ENCODE measurements at places on chromosomes 1 and 21.

- DNase-seq: no peak
Measured at GRCh38 chr1:153663211-153663610, 4.7 kb downstream of the SNAPIN start.

GRCh38 chr1:54011316-54012007, 6.5 kb downstream of the LDLRAD1 start:
- no peak for DNase-seq

- DNase-seq: no peak
Measured at GRCh38 chr1:224540535-224540934, 75.6 kb upstream of the CNIH3 start.

- DNase-seq: no peak
Measured at GRCh38 chr1:230186003-230186863, 119.2 kb downstream of the GALNT2 start.

GRCh38 chr1:50060279-50060678, 36.5 kb upstream of the AGBL4 start:
- no peak for DNase-seq

DNA sequence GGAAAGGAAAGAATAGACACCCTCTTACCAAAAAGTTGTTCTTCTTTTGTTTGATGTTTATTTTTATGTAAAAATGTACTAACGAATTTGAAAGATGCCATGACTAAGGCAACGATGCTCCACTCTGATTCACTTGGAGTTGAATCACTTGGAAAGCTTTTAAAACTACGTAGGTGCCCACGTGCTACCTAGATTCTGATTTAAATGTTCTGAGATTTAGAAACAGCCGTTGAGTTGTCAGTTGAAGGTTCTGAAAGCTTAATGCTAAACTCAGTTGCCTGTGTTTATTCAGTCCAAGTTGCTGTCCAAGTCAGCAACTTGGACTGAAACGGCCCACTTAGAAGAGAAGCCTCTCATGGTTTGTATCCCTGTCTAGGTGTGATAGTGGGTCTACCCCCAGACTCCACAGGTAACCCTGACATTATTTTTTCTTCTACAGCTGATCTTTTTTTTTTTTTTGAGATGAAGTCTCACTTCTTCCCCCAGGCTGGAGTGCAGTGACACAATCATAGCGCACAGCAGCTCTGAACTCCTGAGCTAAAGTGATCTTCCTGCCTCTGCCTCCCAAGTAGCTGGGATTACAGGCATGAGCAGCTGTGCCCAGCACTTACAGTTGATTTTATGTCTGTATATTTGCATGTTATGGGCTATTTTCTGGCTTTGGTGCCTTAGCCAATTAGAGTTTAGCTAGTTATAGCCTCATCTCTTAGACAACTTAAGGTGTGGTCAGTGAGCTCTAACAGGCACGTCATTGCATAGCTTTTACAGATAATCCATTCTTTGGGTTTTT, 1.4 kb upstream of the VAMP4 start:
- DNase-seq: no peak

DNA sequence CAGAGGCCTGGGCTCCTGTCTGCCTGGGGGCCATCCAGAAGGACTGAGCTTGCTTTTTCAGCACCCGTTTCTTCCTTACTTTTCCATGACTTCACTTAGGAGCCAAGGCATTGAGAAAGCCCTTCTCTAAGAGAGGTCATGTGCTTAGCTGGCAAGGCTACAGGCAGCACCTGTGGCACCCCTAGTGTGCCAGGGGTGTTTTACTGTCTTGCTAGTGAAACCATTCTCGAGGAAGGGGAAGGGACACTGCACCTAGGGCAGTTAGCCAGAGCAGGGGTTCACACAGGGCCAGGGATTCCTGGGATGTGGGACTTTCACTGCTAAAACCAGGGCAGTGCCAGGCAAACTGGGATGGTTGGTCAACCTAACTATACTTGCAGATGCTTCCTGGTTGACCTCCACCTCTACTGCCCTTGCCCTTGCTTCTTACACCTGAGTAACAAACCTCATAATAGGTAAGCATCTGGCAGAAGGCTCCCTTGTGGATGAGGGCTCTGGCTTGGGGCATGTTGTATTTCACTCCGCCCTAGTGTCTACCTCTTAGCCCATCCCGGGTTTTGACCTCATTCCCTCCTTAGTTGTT, 69.2 kb downstream of the NOS1AP start:
- no peak for DNase-seq

DNA sequence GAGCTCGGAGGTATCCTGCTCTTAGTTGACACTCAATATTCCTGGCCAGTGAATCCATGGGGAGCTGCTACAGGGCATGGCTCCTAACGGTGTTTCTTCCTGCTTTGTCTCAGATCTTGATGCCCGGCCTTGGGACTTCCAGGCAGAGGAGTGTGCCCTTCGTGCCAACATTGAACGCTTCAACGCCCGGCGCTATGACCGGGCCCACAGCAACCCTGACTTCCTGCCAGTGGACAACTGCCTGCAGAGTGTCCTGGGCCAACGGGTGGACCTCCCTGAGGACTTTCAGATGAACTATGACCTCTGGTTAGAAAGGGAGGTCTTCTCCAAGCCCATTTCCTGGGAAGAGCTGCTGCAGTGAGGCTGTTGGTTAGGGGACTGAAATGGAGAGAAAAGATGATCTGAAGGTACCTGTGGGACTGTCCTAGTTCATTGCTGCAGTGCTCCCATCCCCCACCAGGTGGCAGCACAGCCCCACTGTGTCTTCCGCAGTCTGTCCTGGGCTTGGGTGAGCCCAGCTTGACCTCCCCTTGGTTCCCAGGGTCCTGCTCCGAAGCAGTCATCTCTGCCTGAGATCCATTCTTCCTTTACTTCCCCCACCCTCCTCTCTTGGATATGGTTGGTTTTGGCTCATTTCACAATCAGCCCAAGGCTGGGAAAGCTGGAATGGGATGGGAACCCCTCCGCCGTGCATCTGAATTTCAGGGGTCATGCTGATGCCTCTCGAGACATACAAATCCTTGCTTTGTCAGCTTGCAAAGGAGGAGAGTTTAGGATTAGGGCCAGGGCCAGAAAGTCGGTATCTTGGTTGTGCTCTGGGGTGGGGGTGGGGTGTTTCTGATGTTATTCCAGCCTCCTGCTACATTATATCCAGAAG, 16.7 kb downstream of the ALX3 start:
- DNase-seq: peak; percentile 30

GRCh38 chr1:234969581-234970400, 158.8 kb downstream of the TOMM20 start:
- no peak for DNase-seq

GRCh38 chr1:234967121-234967520, 161.5 kb downstream of the TOMM20 start:
- no peak for DNase-seq

DNA sequence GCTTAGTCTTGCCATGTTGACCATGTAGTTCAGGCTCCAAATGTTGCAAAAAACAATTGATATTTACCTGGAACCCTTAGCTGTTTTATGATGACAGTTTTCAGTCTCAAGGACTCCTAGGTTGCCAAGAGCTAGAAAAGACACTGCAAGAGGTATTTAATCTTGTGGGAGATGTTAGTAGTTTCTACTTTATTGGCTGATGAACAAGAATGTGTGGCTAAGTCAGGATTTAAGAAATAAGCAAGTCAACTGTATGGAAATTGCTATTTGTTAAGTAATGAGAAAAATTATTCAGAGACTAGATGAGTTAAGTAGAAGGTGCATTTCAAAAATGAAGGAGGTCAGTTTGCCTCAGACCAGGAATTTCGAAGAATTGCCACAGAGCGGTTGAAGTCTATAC, 639.7 kb upstream of the USP24 start:
- no peak for DNase-seq

DNA sequence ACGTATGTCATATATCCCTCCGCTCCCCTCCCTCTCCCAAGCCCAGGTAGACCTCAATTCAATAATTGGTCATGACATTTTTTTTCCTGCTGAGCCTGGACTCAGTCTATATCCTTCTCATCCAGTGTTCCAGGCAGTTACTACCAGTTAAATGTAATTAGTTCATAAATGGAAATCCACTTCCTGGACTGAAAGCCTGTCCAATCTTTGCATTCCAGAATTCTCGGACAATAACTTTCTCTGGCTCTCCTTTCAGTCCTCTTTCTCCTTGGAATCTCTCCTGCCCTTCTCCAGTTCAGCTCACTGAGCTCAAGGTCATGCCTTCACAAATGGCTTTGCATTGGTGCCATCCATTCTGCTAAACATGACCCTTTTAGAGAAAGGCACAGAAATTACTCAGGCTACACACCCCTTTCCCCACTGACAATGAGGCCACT, 34.8 kb downstream of the VWA5B1 start:
- DNase-seq: no peak

- DNase-seq: no peak
Measured at GRCh38 chr1:18056545-18056944, 51.1 kb upstream of the IGSF21 start.

DNA sequence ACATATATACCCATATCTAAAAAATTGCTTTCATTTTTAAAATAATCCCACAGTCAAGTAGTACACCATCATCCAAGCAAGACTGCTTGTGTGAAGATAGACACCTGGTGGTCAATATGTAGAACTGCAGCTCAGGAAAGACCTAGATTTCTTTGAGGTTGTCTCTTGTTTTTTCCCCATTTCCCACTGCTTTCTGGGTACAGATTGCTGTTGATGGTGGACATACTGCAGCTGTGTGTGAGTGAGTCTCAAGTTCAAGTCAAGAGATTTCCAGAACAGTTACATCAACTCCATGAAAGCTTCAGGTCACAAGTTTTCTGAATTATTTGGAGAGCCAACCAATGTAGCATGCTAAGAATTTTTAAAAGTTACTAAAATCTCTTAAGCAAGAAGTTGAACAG, 306.4 kb downstream of the DUSP10 start:
- DNase-seq: no peak

GRCh38 chr1:230902349-230902923, 34.1 kb upstream of the C1orf198 start:
- DNase-seq: no peak

DNA sequence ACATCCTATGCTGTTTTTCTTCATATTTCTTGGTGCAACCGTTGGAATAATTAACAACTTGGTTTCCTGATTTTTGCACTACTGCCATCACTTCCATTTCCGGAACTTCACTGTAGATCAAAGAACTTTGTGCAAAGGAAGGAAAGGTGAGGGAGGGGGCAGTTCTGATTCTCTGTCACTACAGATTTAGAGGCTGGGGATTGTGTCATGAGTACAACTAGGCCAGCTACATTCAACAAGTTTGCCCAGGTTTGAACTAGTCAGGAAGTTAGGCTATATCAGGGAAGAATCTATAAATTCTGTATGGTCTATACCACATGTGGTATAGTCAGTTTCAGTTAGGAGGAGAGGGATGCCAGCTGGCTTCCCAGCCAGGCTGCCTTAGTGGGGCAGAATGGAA, 84.2 kb downstream of the RGL1 start:
- no peak for DNase-seq

- DNase-seq: no peak
Measured at GRCh38 chr1:19478322-19478721, 7.0 kb downstream of the CAPZB start.

- no peak for DNase-seq
Measured at GRCh38 chr1:163528710-163529348, 207.1 kb downstream of the NUF2 start.

DNA sequence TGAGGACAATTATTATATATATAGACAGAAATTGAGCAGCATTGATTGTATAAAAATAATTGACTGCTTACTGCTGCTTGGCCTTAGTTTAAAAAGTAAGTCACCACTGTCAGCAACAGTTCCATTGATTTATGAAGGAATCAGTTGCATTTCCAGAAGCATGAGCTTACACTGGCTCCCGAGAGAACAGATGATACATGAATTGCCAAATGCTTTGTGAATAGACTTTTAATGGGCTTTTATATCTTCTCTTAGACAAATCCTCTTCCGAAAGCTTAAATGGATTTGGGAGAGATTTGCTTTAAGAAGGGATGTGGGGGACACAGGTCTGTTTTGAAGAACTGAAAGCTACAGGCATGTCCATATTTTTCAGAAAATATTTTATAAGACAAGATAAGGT, 7.5 kb downstream of the FHAD1 start:
- DNase-seq: no peak

DNA sequence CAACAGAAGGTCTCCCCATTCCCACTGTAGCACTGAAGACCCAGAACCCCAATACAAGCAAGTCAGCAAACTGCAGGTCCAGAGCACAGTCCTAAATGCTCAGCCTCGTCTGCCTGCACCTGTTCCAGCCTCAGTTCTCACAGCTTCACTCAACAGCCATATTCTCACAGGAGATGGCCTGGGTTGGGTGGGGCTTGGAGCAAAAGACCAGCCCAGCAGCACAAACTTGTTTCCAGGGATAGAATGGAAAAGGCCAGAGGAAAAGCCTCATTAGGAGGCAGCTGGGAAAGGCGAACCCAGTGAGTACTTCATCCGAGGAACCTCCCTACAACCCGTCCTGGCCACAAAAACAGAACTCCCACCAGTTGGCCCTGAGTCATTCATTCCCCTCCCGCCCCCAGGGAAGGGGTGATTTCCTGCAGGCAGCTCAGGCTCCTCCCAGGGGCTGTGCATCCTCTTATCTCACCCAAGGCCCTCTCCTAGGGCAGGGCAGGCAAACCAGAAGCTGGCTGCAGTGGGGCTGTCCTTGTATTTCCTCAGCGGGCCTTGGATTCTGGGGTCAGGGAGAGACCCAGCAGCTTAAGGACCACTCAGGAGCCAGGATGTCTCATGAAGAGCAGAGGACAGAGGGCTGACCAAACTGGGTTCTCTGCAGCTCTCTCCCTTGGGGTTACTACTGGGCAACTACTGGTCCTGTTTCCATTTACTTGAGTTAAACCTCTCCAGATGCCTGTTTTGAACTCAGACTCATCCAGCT, 7.4 kb upstream of the MPL start:
- DNase-seq: peak; percentile 13

- no peak for DNase-seq
Measured at GRCh38 chr21:44998621-44999427, 59.0 kb downstream of the SLX9 start.

DNA sequence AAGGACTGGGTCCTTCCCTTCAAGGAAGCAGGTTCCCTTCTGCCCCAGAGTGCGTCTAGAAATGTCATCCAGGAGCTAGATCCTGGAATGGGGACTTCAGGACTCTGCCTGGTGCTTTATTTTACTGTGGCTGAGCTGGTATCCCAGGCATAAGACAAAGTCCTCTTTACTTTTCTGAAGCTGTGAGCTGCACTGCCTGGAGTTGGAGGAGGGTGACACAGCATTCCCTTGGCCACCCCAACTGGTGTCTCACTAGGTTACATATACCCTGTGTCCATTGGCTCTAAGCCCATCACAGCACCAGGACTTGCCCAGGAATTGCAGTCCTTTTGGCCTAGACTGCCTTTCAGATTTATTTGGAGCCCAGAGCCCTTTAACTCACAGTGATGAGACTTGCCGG, 41.8 kb upstream of the CD55 start:
- DNase-seq: no peak

- no peak for DNase-seq
Measured at GRCh38 chr1:204617256-204618147, 68.0 kb downstream of the LRRN2 start.

GRCh38 chr1:156750191-156750672, 1.2 kb downstream of the HDGF start:
- DNase-seq: no peak

DNA sequence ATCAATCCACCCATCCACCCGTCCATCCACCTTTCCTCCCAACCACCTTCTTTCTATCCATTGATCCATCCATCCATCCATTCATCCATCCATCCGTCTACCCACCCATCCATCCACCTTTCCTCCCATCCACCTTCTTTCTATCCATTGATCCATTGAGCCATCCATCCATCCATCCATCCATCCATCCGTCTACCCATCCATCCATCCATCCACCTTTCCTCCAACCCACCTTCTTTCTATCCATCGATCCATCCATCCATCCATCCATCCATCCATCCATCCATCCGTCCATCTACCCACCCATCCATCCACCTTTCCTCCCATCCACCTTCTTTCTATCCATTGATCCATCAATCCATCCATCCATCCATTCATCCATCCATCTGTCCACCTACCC, 5.1 kb upstream of the EDN2 start:
- DNase-seq: no peak

Measured in stimulated activated CD8-positive, alpha-beta memory T cell treated with anti-CD3 and anti-CD28 coated beads, Interleukin-15, amount 100 ng/mL, for 4 hours (primary cell).